Motor neuron (in vitro differentiated cells): ENCODE measurements at places on chromosomes 6 and 20.

GRCh38 chr6:159067334-159067733, 22.5 kb upstream of the TAGAP start:
- ATAC-seq, result no peak

DNA sequence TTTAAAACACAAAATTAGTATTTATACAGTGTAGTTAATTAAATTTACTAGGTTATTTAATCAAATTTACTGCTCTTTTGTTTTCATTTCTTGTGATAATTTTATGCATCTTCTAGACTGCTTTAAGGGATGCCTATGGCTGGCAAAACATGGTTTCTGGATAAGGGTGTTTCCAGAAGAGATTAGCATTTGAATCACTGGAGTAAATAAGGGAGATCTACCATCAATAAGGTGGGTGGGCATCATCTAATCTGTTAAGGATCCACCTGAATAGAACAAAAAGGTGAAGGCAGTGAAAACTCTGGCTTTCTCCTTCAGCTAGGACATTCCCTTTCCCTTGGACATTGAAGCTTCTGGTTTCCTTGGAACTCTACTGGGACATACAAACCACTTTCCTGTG, 146.2 kb upstream of the LAMA2 start:
- no peak for ATAC-seq

- ATAC-seq, result no peak
Measured at GRCh38 chr6:53746442-53747103, 48.2 kb upstream of the LRRC1 start.

GRCh38 chr6:26026833-26027490, 60.3 kb upstream of the HFE start:
- peak; percentile 35 for ATAC-seq

DNA sequence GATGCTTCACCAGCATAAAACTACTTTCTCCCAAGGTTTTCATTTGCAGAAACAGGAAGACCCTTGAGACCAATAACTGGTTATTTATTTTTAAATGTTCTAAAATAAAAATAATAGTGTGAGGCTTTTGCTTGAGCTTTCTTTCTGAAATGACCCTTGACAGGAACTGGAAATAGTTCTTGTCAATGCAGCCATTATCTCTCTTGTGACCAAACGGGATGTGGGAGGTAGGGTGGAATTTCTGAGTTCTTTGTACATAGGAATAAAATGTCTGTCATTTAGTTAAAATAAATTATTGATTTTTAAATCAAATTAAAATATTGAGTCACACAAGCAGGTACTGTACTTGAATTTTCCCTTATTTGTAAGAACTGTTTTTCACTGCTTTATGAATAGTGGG, 110.2 kb upstream of the CCN2 start:
- no peak for ATAC-seq

- peak; percentile 45 for ATAC-seq
Measured at GRCh38 chr6:166435574-166435973, 52.8 kb upstream of the MPC1 start.

DNA sequence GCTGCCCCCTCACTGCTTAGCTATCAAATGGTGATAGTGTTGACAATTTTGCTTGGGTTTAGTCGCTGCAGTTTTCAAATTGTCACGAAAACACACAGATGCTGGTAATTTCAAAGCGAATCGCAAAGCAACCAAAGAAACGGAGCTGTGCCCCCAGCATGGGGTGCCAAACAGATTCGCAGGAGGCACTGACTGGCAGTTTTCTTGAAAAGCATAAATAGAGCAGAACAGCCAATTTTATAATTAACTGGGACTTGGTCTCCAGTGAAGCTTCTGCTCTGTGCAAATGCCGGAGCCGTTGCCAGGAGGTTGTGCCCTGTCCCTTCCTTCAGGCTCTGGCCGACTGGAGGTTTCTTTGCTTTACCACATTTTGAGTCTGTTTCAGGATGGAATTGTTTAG, 18.8 kb downstream of the ARHGAP40 start:
- no peak for ATAC-seq

DNA sequence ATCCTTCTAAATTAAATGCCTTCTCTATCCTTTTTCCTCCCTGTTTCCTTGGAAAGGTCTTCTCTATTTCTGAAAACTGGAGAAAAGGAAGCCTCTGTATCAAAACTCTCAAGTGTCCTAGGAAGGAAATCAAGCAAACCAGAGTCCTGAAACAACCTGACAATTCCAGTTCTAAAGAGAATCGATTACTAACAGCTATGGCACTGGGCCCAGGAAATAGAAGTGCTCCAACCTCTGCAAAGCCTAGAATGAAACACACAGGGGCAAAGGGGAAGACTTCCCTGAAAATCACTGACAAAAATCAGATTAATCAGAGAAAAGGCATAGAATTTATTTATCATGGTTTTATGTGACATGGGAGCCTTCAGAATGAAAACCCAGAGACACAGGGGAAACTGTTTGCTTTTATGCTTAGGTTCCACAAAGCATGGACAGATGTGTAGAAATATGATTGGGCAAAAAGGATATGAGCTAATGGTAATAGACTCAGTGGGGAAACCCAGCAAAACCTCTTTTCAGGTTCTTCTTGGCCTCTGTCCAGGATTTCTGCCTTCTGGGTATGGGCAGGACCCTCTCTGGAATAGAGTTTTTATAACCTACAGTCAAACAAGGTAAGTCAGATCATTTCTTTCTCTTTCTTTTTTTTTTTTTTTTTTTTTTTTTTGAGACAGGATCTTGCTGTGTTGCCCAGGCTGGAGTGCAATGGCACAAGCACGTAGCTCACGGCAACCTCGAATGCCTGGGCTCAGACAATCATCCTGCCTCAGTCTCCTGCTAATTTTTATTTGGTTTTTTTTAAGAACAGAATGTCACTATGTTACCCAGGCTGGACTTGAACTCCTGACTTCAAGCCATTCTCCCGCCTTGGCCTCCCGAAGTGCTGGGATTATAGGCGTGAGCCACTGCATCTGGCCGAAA, 91.7 kb downstream of the CD24 start:
- ATAC-seq, result no peak

- ATAC-seq, result no peak
Measured at GRCh38 chr6:168217880-168218537, 101.6 kb downstream of the DACT2 start.

DNA sequence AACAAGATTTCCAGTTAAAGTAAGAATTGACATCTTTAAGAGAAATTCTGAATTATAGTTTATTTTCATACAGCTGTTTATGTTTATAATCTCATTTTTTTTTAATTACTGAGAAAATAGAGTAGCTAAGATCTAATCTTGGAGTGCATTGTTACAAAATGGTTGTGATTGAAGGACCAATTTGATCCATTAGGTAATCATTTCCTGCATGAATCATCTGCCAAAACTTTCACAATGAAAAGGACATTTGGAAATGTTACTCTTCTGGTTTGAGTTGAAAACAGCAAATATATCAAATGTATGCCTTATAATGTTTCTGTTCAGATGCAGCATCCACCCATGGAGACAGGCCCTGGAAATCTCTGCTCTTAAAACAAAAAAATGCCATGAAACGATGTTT, 19.0 kb downstream of the TUBB2A start:
- no peak for ATAC-seq

DNA sequence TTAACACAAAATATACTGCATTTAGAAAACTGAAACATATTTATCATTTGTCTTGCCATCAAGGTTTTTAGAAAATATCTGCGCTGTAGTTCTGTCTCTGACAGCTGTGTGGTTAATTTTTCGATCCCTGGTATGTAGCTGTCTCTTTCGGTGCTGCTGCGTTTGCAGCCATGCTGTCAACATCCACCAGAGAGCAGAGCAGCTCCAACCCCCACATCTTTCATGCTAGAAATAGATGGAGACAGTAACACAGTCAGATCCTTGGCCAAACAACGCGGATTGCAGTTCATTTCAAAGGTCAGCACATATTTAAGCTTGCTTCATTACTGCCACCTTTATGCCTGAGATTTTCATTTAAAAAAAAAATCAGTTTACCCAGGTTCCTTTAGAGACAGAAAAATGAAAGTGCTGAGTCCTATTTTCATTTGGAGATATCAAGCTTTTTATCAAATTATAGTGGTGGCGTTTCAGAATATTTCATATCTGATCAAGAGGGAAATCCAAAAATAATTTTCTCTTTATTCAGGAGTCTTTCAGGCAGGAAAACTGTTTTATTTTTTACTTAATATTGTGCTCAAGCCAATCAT, 157.7 kb upstream of the MMS22L start:
- ATAC-seq, result peak; percentile 99

DNA sequence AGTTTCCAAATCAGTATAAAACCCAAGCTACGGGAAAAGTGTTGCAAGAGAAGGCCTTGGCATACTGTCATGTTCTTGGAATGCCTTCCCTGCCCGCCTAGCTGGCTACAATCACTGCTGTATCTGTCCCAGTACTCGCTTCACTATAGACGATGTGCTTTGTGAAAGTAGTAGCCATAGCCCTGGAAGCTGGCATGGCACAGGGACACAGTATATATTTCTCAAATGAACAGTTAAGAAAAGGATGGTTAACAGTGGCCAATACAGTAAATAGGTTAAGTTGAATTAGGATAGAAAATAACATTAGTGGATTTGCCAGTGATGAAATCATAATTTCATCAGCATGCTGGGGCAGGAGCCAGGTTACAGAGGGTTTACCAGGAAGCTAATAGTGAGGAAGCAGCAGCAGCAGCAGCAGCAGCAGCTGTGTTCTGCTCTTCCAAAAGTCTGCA, 499.3 kb downstream of the CDKAL1 start:
- ATAC-seq, result no peak

GRCh38 chr6:53426667-53427270, 78.0 kb upstream of the ELOVL5 start:
- no peak for ATAC-seq

GRCh38 chr6:45881705-45882467, 133.8 kb downstream of the CLIC5 start:
- no peak for ATAC-seq

- no peak for ATAC-seq
Measured at GRCh38 chr6:117676577-117677218, 1.4 kb downstream of the NUS1 start.

GRCh38 chr6:4732691-4733315, 43.4 kb upstream of the CDYL start:
- ATAC-seq, result peak; percentile 99

GRCh38 chr6:69038841-69039240, 403.8 kb downstream of the ADGRB3 start:
- ATAC-seq, result no peak

- no peak for ATAC-seq
Measured at GRCh38 chr6:7389162-7389450, 436 bp downstream of the CAGE1 start.

GRCh38 chr20:44959638-44960102, 527 bp downstream of the TOMM34 start:
- ATAC-seq, result peak; percentile 15

DNA sequence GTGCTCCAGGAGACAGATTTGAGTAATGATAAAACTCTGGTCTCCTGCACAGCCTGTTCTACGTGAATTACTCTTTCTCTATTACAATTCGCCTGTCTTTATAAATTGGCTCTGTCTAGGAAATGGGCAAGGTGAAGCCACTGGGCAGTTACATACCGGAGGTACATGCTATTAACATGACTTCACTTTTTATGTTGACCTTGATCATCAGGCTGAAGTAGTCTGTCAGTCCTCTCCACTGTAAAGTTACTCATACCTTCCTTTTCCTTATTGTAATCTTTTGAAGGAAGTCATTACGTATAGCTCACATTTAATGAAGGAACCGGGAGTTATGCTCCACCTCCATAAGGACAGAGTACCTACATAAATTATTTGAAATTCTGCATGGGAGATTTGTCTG, 19.9 kb upstream of the KHDC1 start:
- ATAC-seq, result no peak

- no peak for ATAC-seq
Measured at GRCh38 chr6:169495601-169496000, 206.2 kb downstream of the WDR27 start.

DNA sequence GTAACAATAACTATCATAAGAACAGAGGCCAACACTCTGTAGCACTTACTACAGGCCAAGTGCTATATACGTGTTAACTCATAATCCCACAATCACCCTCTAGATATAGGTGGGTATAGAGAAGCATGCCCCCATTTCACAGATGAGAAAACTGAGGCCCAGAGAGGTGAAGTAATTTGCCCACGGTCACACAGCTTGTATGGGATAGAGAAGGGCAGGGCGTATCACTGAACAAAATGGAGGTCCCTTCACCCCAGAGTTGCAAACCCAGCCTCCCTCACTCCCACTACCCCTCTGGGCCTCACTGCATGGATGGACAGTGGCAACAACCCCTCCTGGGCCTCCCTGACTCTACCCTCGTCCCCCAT, 31.8 kb upstream of the PTGIS start:
- ATAC-seq, result no peak

DNA sequence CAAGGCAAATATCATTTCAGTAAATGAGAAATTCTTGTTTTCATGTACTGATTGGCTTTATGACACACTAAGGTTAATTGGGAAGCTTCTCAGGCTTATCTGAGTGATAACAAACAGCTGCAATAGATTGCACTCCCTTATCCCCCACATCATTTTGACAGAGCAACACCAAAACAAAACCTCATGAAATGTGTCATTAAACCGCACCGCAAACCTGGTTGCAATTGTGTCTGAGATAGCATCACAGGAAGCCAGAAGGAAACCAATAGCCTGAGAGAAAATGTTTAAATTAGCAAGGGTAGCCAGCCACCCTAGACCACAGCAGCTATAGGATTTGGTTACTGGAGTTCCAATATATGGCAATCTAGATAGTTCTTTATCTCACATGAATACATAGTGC, 31.6 kb upstream of the LAMA4 start:
- ATAC-seq, result no peak
